ENCODE measurements at places on chromosomes 6 and 20.

GRCh38 chr20:61056627-61057442 is 195.2 kb upstream of the CDH4 start:
- no peak for DNase-seq

DNA sequence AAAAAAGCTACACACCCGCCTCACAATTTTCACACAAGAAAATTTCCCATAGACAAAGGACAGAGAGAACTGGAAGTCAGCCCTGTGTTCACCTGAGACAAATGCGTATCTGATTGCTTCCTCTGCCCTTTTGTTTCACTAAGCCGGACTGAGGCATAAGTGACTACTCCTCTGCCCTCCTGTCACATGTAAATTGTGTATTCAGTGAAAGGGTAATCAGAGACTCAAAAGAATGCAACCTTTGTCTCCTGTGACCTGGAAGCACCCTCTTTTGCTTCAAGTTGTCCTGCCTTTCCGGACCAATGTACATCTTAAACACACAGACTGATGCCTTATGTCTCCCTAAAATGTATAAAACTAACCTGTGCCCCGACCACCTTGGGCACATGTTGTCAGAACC is 483.8 kb upstream of the EYS start:
- no peak for DNase-seq

GRCh38 chr6:33189164-33189563 is 3.1 kb downstream of the COL11A2 start:
- no peak for DNase-seq

- DNase-seq, result no peak
These were observed 96.8 kb downstream of the ANKRD60 start for GRCh38 chr20:58131551-58132142.

DNA sequence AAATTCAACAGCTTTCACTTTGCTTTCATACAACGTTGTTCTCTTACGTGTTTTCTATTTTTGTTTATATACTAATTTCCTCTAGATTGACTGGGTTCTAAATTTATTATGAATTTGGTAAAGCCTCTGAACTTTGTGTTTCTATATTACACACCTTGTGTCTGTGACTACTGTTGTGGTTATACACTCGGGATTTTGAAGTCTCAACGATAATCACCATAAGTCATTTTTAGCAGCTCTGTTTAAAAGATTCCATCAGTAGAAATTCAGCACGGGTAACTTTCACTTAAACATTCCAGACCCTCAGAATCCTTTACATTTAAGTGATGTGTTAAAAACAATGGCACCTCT is 31.8 kb upstream of the HBS1L start:
- DNase-seq, result no peak

- no peak for DNase-seq
These were observed 27.3 kb downstream of the MAPK14 start for GRCh38 chr6:36054956-36055355.

DNA sequence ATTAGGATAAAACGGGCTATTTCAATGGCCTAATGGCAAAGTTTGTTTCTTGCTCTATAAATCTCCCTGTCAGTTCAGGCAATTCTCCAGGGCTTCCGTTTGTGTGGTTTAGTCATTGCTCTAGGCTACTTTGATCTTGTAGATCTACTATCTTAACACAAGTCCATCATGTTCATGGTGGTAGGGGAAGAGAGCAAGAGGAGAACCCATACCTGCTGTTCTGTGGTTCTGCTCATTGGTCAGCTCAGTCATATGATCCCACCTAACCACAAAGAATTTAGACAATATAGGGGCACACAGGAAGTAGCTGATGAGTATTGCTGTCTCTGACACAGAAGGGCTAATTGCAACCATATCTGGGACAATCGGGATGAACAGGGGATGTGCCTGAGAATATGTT is 4.9 kb upstream of the DEK start:
- no peak for DNase-seq

- DNase-seq, result no peak
These were observed 4.7 kb downstream of the LINC00237 start for GRCh38 chr20:21101453-21101931.

DNA sequence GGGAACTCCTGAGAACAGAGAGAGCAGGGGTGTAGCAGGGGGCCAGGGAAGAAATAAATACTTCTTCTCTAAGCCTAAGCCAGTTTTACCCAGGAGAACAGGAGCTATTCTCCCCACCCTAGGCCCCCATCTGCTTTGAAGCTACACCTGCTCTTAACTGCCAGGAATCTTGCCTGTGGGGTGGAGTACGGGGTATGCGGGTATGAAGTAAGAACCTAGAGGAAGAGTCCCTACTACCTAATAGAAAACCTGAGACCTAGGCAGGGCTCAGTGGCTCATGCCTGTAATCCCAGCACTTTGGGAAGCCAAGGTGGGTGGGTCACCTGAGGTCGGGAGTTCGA is 1.5 kb downstream of the SLC29A1 start:
- no peak for DNase-seq

- DNase-seq, result no peak
These were observed 73.8 kb upstream of the ISM1 start for GRCh38 chr20:13147071-13147963.

DNA sequence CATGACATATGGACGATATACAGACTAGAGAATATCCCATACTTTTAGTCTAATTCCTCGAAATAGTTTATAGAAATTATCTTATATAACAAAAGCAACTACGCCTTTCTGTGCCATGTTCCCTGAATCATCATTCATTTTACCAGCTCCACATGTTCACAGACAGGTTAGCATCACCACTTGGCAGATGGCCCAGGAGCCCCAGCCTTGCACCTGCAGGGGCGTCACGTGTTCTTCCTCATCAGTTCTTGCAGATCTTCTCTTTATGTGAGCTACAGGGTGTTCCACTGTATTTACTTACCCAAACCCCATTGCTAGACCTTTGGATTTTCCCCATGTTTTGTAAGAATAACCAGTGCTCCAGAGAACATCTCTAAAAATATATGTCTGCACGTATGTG is 12.6 kb upstream of the BNIP5 start:
- DNase-seq, result no peak

GRCh38 chr6:26543953-26544352 is 5.8 kb downstream of the HMGN4 start:
- no peak for DNase-seq

- DNase-seq, result peak; percentile 79
These were observed 268.2 kb downstream of the CDC5L start for GRCh38 chr6:44655412-44656342.

GRCh38 chr6:14695579-14695978 is 550.3 kb upstream of the JARID2 start:
- no peak for DNase-seq

DNA sequence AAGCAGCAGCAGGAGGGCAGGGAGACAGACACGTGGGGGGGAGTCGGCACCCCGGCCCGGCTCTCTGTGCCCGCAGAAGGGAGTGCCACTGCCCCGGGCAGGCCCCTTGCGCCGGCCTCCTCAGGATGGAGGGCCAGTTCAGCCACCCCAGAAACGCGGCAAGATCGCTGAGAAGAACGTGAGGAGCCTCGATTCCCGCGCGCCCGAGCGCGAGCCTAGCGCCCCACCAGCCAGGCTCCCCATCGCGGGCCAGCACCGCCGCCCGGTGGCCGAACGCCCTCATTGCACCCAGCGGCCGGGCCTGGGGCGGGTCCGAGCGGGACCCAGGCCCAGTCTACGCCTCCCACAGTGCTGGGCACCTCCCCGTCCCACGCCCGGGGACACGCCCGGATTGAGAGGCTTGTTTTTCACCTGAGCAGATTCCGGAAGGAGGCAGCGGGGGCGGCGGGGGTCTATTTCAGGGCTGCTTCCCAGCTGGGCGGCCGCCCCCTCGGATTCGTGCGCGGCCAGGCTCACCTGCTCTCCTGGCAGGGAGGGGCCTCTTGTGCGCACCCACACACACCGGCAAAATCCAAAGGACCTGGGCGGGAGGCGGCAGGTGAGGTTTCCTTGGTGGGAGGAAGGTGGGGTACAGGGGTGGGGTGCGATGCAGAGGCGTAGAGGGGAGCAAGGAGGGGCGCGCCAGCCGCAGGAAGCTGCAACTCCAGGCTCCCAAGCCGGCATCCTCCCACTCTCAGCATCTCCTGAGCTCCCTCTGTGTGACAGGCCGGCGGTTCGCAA is 9.0 kb upstream of the GRM4 start:
- DNase-seq, result peak; percentile 74

GRCh38 chr6:166556336-166556735 is 30.1 kb downstream of the RAMACL start:
- DNase-seq, result no peak

DNA sequence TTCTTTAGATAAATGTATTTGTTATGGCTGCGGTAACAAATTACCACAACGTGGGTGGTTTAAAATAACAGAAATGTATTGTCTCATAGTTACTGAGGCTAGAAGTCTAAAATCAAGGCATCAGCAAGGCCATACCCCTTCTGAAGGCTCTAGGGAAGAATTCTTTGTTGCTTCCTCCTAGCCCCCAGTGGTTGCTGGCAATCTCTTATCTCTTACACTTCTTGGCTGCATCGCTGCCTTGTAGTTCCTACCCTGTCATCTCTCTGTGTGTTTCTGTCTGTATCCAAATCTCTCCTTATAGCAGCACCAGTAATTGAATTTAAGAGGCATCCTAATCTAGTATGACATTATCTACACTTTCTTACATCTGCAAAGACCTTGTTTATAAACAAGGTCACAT is 534.7 kb downstream of the PHF3 start:
- no peak for DNase-seq

DNA sequence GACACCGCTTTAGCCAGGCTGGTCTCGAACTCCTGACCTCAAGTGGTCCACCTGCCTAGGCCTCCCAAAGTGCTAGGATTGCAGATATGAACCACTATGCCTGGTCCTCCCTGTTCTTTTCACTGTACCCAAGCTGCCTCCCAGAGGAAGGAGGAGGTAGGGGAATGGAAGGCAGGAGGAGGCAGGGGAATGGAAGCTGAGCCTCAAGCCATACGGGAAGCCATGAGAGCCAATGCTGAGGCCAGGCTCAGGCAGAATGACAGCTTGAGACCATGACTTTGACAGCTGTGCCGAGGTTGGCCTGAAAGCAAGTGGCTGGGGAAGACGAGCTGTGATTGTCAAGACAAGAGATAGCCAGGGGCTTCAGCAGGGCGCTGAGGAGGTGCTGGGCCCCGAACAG is 13.6 kb upstream of the ZNF335 start:
- DNase-seq, result no peak

DNA sequence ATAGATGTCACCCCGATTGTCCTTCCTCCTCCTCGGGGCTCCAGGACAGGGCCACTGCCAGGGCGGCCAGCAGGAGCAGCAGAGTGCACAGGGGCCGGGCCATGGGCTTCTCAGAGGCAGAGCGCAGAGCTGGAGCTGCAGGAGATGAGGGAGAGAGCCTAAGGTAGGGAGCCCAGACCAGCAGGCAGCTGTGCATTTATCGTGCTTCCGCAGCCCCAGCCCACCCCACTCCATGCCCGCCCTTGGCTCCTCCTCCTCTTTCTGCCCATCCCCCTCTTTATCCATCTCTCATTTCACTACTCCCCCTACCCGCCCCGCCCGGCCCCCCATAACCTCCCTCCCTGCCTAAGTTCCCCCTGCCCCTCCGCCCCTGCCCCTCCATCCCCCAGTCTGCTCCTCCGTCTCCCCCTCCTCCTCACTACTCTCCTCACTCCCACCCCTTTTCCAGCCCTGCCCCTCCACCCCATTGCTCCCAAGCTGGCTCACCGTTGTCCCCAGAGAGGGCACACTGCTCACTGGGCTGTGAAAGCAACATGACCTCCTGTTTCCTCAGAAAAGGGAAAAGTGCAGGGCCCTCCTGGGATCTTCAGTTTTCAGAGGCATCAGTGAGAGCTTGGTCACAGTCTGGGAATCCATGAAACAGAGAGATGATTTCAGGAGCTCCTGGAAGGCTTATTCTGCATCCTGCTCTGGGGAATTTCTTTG is 25.5 kb upstream of the CST1 start:
- no peak for DNase-seq

DNA sequence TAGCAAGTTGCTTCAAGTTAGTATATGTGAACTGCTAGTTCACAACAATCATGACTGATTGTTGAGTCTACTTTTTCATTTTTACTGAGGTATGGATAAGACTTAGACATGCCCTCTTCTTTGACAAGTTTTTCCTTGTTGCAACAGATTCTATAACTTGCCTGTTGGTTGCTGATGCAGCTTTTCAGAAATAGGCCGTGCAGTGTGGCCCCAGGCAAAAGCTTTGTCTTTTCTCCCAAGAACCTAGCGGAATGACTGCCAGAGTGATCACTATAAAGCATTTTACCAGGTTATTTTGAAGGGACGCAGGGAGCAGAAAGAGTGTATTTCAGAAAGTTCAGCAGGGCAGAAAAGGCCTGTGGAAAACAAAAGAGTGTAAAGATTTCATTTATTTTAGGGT is 16.0 kb downstream of the HECA start:
- DNase-seq, result no peak

DNA sequence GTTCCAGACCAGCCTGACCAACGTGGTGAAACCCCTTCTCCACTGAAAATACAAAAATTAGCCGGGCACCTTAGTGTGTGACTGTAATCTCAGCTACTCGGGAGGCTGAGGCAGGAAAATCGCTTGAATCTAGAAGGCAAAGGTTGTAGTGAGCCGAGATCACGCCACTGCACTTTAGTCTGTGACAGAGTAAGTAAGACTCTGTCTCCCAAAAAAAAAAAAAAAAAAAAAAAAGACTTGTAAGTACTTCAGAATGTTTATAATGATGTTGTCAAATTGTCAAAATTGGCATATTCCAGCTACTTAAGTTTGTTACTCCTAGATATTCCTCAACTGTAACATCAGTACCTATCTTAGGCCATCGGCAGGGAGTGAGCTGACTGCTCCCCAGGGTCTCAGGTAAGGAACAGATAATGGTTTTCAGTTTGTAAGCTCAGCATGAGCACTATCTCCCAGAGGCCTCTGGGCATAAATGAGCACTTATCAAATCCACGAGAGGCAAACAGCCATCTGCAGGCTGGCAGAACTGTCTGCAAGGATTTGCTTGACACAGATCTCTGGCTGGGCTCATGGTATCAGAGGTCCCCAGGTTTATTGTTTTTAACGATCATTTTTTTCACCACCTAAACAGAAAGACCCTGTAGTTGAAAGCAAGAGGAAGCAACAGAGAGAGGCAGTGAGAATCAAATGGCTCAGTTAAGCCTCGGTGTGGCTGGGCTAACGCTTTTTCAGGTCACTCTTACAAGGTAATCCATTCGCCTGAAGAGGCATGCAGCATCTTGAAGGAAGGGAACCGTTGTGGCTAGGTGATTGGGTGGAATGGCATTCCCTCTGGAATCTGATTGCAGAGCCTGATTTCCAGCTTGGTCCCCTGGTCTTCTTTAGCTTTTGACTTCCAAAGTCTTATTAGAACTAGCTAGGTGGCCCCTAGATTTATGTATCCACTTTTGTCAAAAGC is 115.9 kb downstream of the LY86 start:
- DNase-seq, result no peak

- no peak for DNase-seq
These were observed 64.4 kb upstream of the TMEM170B start for GRCh38 chr6:11473008-11473740.

DNA sequence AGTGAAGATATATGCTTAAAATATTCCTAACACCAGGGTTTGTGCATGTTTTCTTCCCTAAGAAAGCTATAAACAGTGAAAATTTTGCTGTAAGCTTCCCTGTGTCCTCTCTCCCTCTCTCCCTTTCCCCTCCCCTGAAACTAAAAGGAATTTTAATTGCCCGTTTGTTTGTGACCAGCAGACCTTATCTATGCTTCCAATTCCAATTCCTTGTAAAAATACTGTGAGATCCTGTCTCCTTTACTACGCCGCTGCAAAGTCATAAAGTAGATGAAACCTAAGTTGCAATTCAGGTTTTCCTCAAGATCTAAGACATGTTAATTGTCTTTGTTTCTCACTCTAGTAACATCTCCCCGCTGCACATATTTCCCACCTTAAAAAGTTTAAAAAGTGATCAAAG is 82.3 kb downstream of the DNAH8 start:
- no peak for DNase-seq

GRCh38 chr6:140677781-140678528 is 1303.5 kb upstream of the CITED2 start:
- DNase-seq, result no peak

Data from stimulated activated CD4-positive, alpha-beta T cell treated with anti-CD3 and anti-CD28 coated beads, Interleukin-4, amount 100 ng/mL, for 4 hours (primary cell).